ENCODE measurements at places on chromosomes 1 and 21. TPM values are rescaled to one million over a fixed set of nuclear protein-coding genes. Genes with fewer than 3 reads are reported as not detected.

The PLA2G2C gene
- total RNA-seq, result not detected

The LRRC8B gene
- total RNA-seq, result 21.7 TPM

The PLEKHN1 gene
- not detected for total RNA-seq

GRCh38 chr21:32782698-32783097, 11.1 kb upstream of the PAXBP1 start:
- H3K27me3 ChIP-seq, result no peaks in the 10 kb centered on the region
- no peaks in the 10 kb centered on the region for H3K36me3 ChIP-seq
- H3K27ac ChIP-seq, result no peak overlapping the region
- DNase-seq, result no peak
- H3K4me3 ChIP-seq, result no peak overlapping the region

DNA sequence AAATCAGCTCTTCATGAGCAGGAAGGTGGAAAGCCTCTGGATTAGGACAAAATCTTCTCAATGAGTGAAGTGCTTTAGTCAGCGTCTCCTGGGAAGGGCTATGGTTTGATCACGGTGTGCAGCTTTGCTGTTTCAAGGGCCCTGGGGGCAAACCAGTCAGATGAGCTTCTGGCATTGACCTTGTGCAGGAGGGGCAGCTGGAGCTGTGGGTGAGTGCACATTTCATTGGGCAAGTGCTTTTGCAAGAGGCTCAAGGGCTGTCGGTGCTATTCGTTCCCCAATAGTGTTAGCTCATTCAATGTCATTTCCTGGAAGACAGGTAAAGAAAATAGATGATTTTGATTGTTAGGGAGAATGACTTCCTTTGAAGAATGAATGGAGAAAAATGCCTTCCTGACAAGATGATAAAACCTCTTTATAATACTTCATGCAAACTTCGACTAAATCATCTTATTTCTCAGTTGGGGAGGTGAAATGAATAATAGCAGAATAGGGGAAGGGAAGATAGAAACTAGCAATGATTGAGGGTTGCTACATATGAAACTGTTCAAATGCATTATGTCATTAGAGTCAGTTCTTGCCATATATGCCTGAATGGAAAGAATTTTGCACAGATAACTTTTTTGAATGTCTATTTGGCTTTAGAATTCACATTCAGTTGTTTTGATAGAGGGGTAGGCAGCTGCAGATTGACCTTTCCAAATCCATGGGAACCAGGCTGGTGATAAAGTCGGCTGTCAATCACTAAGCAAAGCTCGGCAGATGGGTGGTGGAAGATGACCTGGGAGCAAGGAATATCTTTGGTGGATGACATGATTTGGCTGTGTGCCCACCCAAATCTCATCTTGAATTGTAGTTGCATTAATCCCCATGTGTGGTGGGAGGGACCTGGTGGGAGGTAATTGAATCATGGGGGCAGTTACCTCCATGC, 12.9 kb upstream of the DISC1 start:
- DNase-seq, result no peak
- H3K36me3 ChIP-seq, result no peaks in the 10 kb centered on the region
- no peak overlapping the region for H3K4me3 ChIP-seq
- peaks cover 7% of the 10 kb centered on the region for H3K27me3 ChIP-seq
- peaks cover 9% of the 10 kb centered on the region for H3K4me1 ChIP-seq

DNA sequence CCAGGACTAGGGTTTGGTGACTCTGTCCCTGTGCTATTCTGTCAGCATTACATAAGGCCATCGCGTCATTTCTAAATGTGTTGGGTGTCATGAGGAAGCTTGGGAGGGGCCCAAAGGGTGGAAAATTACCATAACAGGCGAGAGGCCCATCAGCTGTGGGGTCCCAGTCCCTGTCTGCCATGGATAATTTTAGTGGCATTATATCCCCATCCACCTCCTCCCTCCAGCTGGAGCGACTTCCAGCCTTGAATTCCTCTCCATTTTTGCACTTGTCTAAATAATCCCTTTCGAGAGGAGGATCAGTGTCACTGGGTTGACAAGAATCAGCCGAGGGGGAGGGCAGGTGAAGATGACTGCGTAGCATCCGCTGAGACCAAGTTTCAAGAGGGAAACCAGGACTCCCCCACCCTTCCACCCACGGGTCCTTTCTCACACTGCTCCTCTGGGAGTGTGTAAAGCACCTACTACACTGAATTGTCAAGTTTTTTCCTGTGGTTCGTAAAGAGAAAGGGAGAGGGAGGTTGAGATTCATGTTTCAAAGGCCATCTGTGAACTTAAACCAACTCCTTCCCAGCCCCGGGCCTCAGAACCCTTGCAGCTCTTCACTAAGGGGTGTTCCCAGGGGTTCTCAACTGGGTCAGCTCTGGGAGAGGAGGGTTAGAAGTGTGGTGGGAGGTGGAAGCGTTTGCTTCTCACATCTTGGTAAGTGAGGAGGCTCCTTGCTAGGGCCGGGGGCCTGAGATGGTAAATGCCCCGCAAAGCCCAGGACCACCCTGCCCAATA, 29.2 kb downstream of the VASH2 start:
- H3K36me3 ChIP-seq, result peaks cover 13% of the 10 kb centered on the region
- peaks cover 13% of the 10 kb centered on the region for H3K4me1 ChIP-seq
- no peaks in the 10 kb centered on the region for H3K27me3 ChIP-seq
- DNase-seq, result no peak
- H3K27ac ChIP-seq, result no peak overlapping the region
- no peak overlapping the region for H3K4me3 ChIP-seq

- DNase-seq, result no peak
- no peaks in the 10 kb centered on the region for H3K36me3 ChIP-seq
- H3K27ac ChIP-seq, result no peak overlapping the region
- no peak overlapping the region for H3K4me3 ChIP-seq
- H3K27me3 ChIP-seq, result peaks cover 2% of the 10 kb centered on the region
- peaks cover 20% of the 10 kb centered on the region for H3K4me1 ChIP-seq
These were observed 133.8 kb upstream of the F3 start for GRCh38 chr1:94675373-94675772.

DNA sequence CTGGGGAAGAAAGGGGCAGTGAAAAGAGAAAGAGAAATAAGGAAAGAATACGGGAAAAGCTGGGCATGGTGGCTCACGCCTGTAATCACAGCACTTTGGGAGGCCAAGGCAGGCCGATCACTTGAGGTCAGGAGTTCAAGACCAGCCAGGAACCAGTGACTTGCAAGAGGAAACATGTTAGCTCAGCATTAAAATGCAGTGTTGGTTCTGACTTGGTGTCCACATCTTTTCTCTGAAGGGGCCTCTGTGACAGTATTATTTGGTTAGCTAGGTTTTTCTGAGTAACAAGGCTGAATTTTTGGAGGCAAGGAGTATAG, 26.8 kb downstream of the IER5 start:
- DNase-seq, result no peak
- no peaks in the 10 kb centered on the region for H3K27me3 ChIP-seq
- peaks cover 34% of the 10 kb centered on the region for H3K4me1 ChIP-seq
- H3K27ac ChIP-seq, result no peak overlapping the region
- H3K4me3 ChIP-seq, result no peak overlapping the region

GRCh38 chr1:201827321-201828216, 1.4 kb upstream of the IPO9 start:
- peaks cover 54% of the 10 kb centered on the region for H3K4me1 ChIP-seq
- H3K27me3 ChIP-seq, result no peaks in the 10 kb centered on the region
- H3K4me3 ChIP-seq, result peak overlapping the region; percentile 98
- H3K36me3 ChIP-seq, result no peaks in the 10 kb centered on the region
- no peak for DNase-seq

GRCh38 chr1:224851210-224851847, 78.1 kb upstream of the DNAH14 start:
- peak; percentile 53 for DNase-seq
- no peak overlapping the region for H3K4me3 ChIP-seq
- H3K27me3 ChIP-seq, result no peaks in the 10 kb centered on the region
- no peaks in the 10 kb centered on the region for H3K36me3 ChIP-seq
- H3K27ac ChIP-seq, result no peak overlapping the region
- H3K4me1 ChIP-seq, result peaks cover 5% of the 10 kb centered on the region

GRCh38 chr1:245432228-245432875, 277.6 kb downstream of the KIF26B start:
- peaks cover 7% of the 10 kb centered on the region for H3K36me3 ChIP-seq
- peaks cover 14% of the 10 kb centered on the region for H3K4me1 ChIP-seq
- H3K27me3 ChIP-seq, result peaks cover 2% of the 10 kb centered on the region
- H3K4me3 ChIP-seq, result no peak overlapping the region
- DNase-seq, result no peak

GRCh38 chr1:16167331-16168143, 11.7 kb upstream of the EPHA2 start:
- H3K27ac ChIP-seq, result no peak overlapping the region
- no peaks in the 10 kb centered on the region for H3K36me3 ChIP-seq
- peak overlapping the region; percentile 75 for H3K4me3 ChIP-seq
- DNase-seq, result peak; percentile 70

GRCh38 chr1:215277532-215277931, 195.0 kb downstream of the KCNK2 start:
- H3K27me3 ChIP-seq, result no peaks in the 10 kb centered on the region
- H3K4me3 ChIP-seq, result no peak overlapping the region
- no peak for DNase-seq
- no peaks in the 10 kb centered on the region for H3K4me1 ChIP-seq

DNA sequence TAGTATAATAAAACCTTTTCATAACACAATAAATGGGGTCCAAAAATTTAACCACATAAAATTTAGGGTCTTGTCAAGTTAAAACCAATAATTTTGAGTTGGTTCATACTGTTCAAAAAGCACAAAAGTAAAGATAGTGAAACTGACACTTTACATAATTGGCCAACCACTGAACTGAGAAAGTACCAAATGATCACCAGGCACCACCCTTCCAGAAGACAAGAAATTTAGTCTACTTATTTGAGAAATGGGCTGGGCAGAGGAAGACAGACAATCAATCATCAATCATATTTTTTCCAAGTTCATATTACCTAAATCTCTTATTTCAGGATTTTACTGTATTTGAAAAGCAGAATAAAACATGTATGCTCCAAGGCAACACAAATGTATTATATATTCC, 6.5 kb upstream of the GOLPH3L start:
- no peak overlapping the region for H3K4me3 ChIP-seq
- H3K4me1 ChIP-seq, result no peaks in the 10 kb centered on the region
- no peak overlapping the region for H3K27ac ChIP-seq
- no peak for DNase-seq
- no peaks in the 10 kb centered on the region for H3K36me3 ChIP-seq

- H3K27ac ChIP-seq, result peak overlapping the region; percentile 97
- H3K4me1 ChIP-seq, result peaks cover 77% of the 10 kb centered on the region
- DNase-seq, result peak; percentile 57
These were observed 6.5 kb upstream of the ATP1A2 start for GRCh38 chr1:160108888-160109662.

DNA sequence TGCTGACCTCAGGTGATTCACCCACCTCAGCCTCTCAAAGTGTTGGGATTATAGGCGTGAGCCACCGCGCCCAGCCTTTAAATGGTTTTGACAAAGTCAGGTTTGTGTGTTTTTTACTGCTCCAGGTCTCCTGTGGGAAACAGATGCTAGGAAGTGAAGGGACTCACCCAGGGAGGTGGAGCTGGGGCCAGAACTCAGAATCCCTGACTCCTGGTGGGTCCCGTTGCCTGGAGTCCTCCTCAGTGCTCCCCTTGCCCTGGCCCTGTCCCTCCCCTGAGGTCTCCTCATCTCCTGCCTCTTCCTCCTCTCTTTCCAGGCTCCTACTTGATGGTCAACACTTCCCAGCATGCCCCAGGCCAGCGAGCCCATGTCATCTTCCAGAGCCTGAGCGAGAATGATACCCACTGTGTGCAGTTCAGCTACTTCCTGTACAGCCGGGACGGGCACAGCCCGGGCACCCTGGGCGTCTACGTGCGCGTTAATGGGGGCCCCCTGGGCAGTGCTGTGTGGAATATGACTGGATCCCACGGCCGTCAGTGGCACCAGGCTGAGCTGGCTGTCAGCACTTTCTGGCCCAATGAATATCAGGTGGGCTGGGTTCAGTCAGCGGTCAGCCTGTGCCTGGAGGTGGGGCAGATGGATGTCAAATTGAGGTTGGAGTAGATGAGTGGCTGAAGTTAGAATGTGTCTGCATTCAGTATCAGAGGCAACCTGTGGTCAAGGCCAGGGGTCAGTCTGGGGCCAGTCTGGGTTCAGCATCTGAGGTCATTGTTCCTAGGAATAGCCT, 22.1 kb downstream of the PTPRU start:
- DNase-seq, result no peak
- H3K4me3 ChIP-seq, result peak overlapping the region; percentile 41
- peaks cover 51% of the 10 kb centered on the region for H3K27me3 ChIP-seq
- H3K27ac ChIP-seq, result no peak overlapping the region

DNA sequence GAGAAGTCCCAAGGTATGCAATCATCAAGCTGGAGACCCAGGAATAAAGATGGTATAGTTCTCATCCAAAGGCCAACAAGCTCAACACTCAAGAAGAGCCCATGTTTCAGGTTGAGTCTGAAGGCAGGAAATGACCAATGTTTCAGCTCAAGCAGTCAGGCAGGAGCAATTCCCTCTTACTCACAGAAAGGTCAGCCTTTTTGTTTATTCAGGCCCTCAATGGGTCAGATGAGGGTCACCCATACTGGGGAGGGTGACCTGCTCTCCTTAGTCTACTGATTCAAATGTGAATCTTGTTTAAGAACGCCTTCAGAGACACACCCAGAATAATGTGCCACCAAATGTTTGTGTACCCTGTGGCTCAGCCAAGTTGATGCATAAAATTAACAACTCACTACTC, 262.4 kb downstream of the USP25 start:
- no peak overlapping the region for H3K4me3 ChIP-seq
- H3K27ac ChIP-seq, result no peak overlapping the region
- DNase-seq, result no peak
- H3K36me3 ChIP-seq, result no peaks in the 10 kb centered on the region
- H3K4me1 ChIP-seq, result peaks cover 6% of the 10 kb centered on the region

- no peak overlapping the region for H3K4me3 ChIP-seq
- no peaks in the 10 kb centered on the region for H3K27me3 ChIP-seq
- DNase-seq, result no peak
- H3K4me1 ChIP-seq, result no peaks in the 10 kb centered on the region
These were observed 367.6 kb downstream of the HLX start for GRCh38 chr1:221246628-221247415.

DNA sequence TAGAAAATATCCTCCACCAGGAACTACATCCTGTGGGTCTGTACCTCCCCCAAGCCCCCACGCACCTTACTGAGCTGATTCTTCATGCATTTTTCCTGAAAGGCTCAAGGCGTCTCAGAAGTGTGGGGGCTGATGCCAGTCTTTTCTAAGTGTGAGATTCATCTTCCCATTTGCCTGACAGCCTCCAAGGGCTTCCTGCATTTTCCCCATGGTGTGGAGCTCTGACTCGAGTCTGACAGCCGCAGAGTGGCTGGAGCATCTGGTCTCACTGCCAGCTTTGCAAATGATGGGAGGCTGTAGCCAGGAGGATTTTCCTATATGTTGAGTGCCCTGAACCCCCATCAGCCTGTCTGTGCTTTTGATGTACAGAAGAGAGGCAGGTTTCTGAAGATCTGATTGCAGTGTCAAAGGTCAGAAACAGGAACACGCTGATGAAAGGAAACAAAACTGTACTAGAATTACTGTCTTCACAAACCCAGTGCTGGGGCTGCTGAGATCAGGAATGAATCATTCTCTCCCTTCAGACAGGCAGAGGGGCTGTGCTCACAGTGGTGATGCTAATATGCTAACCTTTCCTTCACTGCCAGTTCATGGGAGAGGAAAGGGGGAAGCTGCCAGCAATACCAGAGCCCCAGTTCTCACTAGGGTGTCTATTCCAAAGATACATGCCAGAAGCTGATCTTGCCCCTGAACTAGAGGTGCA, 201.5 kb upstream of the C1orf174 start:
- H3K36me3 ChIP-seq, result peaks cover 3% of the 10 kb centered on the region
- peaks cover 6% of the 10 kb centered on the region for H3K4me1 ChIP-seq
- DNase-seq, result no peak
- H3K27me3 ChIP-seq, result peaks cover 2% of the 10 kb centered on the region
- H3K27ac ChIP-seq, result no peak overlapping the region

All from neural crest cell (in vitro differentiated cells).